ENCODE measurements at places on chromosomes 5 and 9.

GRCh38 chr9:132919614-132920268 is 24.7 kb downstream of the TSC1 start:
- no peak for DNase-seq

GRCh38 chr5:143084407-143084806 is 314.2 kb downstream of the ARHGAP26 start:
- DNase-seq = no peak

DNA sequence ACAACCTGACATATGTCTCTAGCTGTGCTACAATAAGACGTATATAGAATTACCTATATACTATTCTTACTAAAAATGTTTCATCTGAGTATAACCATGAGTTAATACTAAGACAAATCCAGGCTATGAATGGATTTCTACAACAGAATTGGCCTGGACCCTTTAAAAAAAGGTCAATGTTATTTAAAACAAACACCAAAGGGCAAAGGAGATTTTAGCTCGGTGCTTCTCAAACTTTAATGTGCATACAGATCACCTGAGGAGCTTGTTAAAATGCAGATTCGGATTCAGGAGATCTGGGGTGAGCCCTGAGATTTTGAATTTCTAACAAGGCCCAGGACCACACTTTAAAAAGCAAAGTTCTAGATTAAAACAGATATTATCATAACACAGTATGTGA is 6.5 kb downstream of the TNFSF8 start:
- DNase-seq = no peak

DNA sequence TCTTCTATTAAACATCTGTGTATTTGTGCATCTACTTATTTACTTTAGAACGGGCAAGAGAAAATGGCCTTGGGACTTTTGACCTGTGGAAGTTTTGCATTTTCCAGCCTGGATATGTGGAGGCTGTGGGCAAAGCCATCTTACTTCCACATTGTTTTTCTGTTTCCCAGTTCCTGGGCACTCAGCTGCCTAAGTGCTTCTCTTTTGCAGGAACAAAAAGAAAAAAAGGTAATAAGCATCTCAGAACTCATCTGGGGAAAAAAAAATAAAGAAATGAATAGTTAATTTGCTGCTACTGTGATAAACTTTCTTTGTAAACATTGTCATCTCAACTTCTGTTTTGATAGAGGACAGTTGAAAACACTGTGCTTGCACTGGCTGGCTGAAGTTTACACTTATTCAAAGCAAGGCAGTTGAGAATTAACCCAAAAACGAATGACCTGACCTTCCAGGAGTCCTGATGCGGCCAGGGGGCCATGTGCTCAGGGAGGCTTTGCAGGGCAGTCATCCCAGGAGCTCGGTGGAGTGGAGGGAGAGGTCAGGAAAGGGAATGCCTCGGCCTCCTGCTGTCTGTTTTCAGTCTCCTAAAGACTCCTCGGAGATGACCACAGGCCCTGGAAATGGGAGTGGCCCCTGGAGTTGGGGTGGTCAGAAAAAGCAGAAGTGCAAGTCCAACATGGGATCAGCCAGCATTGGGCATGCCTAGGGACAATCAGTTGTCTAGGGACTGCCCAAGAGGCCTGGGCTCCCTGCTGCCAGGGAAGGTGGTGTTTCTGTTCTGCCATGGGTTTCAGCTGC is 75.5 kb downstream of the RAI14 start:
- DNase-seq = no peak

- DNase-seq = no peak
These were observed 31.3 kb upstream of the MATR3 start for GRCh38 chr5:139262059-139262741.

All from AG08395 (cell line).